ENCODE measurements at places on chromosomes 13 and 19.

DNA sequence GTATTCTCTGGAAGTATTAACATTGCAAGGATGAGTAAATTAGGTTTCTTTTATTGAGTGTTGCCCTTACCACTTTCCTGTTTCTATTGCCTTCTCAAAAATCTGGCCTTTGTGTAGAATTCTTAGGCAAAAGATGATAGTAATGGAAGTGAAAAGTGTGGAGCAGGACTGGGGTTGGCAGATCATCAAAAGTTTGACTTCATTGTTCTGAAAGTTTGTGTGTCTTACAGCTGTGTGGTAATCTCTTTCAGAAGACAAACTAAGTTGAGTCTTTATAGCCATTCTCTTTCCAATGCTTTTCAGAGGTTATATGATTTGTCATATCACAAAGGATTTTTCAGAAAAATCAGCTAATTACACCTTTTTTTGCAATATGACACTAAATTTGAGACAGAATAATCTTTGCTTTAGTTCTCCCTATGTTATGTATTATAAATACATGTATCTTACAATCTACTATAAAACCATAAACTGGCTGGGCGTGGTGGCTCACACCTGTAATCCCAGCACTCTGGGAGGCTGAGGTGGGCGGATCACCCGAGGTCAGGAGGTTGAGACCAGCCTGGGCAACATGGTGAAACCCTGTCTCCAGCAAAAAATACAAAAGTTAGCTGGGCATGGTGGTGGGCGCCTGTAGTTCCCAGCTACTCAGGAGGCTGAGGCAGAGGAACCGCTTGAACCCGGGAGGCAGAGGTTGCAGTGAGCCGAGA lies 8.7 kb upstream of the KCNRG start:
- H3K36me3 ChIP-seq, result peaks cover 89% of the 10 kb centered on the region
- H3K4me3 ChIP-seq, result peak overlapping the region; percentile 14
- no peak for DNase-seq
- no peak overlapping the region for H3K27ac ChIP-seq
- peaks cover 4% of the 10 kb centered on the region for H3K27me3 ChIP-seq
- peaks cover 6% of the 10 kb centered on the region for H3K4me1 ChIP-seq

GRCh38 chr13:50244355-50244712 lies 229.1 kb downstream of the KCNRG start:
- peaks cover 49% of the 10 kb centered on the region for H3K4me1 ChIP-seq
- peak overlapping the region; percentile 69 for H3K27ac ChIP-seq
- H3K27me3 ChIP-seq, result no peaks in the 10 kb centered on the region
- no peak overlapping the region for H3K4me3 ChIP-seq
- DNase-seq, result no peak

DNA sequence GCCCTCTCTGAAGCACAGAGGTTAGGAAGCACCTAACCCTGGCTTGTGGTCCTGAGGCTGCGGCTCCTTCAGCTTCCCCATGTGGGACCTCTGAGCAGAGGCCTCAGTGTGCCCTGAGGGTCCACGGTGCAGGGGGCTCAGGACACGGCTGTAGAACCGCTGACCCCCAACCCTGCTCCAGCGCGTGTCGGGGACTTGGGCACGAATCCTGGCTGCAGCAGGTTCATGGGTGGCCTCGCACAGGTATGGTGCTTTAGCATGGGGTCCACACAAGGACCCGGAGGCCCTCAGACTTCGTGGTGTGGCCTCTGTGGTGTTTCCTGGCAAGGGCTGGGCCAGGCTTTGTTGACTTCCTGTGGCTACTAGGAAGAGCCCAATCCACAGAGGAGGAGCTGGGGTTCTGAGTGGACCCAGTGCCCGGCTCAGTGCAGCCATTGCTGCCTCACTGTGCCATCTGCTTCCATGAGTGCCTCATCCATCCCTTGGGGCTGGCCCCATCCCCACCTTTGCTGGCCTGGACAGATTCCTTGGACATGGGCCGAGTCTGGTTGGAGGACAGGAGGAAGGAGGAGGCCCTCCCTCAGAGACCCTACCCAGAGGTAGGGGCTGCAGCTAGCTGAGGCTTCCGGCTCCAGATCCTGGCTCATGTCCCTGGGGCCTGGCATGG lies 24.5 kb downstream of the ZBTB7A start:
- no peak for DNase-seq
- H3K36me3 ChIP-seq, result peaks cover 29% of the 10 kb centered on the region
- no peak overlapping the region for H3K4me3 ChIP-seq
- no peak overlapping the region for H3K27ac ChIP-seq
- H3K27me3 ChIP-seq, result no peaks in the 10 kb centered on the region

GRCh38 chr19:6038634-6039405 lies 60.9 kb upstream of the RANBP3 start:
- no peak overlapping the region for H3K27ac ChIP-seq
- peaks cover 34% of the 10 kb centered on the region for H3K36me3 ChIP-seq

DNA sequence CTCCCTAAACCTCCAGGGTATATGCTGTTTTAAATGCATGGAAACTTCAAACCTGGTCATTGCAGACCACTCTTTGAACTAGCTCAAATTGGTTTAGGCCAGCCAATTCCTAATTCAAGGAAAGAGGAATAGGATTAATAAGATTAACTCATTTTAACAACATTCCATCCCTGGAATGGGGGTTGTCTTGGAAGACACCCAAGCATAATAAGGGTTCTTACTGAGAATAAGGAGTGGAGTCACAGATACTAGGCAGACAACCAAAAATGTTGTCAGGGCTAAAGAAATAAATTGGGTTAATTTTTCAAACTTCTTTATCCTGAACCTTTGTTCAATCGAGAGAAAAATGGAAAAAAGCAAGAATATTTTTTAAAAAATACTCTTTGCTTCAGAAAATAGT lies 186.2 kb downstream of the PCDH9 start:
- no peaks in the 10 kb centered on the region for H3K36me3 ChIP-seq
- H3K4me3 ChIP-seq, result no peak overlapping the region
- no peaks in the 10 kb centered on the region for H3K27me3 ChIP-seq
- DNase-seq, result no peak

DNA sequence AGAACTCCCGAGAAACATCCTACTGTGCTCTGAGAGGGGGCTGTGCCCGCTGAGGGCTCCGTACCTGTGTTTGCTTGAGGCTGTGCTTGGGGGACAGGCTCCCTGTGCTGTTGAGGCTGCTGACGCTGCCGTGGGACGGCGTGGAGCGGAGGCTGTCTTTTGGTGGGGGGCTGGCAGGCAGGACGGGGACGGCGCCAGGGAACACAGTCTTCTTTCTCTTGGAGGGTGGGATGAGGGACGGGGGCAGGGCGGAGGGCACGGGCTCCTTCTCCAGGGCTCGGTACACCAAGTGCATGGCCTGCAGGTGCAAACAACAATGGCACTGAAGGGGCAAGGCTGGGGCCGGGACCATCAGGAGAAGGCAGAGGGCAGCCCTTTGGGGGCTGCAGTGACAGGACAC lies 46.8 kb downstream of the EPS15L1 start:
- H3K27ac ChIP-seq, result no peak overlapping the region
- DNase-seq, result no peak
- H3K4me1 ChIP-seq, result peaks cover 6% of the 10 kb centered on the region
- no peaks in the 10 kb centered on the region for H3K27me3 ChIP-seq
- no peak overlapping the region for H3K4me3 ChIP-seq
- H3K36me3 ChIP-seq, result peaks cover 39% of the 10 kb centered on the region

GRCh38 chr13:78909276-78909675 lies 250.3 kb upstream of the OBI1 start:
- DNase-seq, result no peak
- H3K27me3 ChIP-seq, result peaks cover 2% of the 10 kb centered on the region
- H3K36me3 ChIP-seq, result no peaks in the 10 kb centered on the region
- H3K4me1 ChIP-seq, result no peaks in the 10 kb centered on the region

GRCh38 chr19:5369962-5370367 lies 29.4 kb upstream of the PTPRS start:
- no peaks in the 10 kb centered on the region for H3K36me3 ChIP-seq
- H3K27ac ChIP-seq, result no peak overlapping the region
- peak; percentile 81 for DNase-seq
- H3K27me3 ChIP-seq, result peaks cover 27% of the 10 kb centered on the region
- H3K4me3 ChIP-seq, result no peak overlapping the region
- no peaks in the 10 kb centered on the region for H3K4me1 ChIP-seq

GRCh38 chr13:51801631-51802099 lies 2.3 kb downstream of the DHRS12 start:
- H3K4me1 ChIP-seq, result peaks cover 65% of the 10 kb centered on the region
- H3K4me3 ChIP-seq, result peak overlapping the region; percentile 18
- no peaks in the 10 kb centered on the region for H3K36me3 ChIP-seq
- H3K27me3 ChIP-seq, result peaks cover 15% of the 10 kb centered on the region
- no peak for DNase-seq

DNA sequence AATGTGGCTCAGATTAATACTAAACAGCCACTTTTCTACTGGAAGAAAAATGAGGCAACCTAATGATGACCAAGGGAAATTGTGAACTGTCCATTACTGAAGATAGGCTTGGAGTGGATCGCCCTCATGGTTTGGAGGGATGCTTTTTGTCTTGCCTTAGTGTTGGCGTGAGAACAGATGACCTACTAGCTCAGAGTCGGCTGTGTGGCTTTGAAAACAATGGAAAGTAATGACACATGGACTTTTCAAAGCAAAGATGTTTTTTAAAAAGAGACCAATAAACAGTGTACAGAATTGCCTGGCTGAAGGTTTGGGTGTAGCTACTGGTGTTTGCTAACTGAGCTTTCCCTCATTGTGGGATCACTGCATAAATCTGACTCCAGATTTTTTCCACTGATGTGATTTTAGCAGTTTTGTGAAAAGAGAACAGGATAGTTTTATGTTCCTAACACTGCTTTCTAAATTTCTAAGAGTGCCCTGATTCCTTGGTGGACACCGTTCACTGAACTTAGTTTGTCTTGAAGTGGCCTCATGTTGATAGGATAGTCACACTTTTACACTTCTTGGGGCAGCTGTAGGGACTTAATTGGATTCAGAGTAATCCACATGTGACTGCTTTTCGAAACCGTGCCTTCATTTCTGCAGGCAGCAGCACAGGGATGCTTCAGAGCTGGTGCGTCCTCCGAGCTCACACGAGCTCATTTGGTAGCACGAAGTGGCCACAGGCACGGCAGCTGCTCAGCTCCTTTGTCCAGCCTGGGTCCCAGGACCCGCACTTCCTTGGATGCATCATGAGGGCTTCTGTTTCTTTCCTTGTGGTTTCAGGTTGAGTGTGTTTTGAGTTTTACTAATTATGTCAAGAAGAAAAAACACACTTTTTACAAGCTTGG lies 4.3 kb downstream of the CEBPG start:
- H3K27me3 ChIP-seq, result peaks cover 6% of the 10 kb centered on the region
- DNase-seq, result no peak
- peaks cover 42% of the 10 kb centered on the region for H3K4me1 ChIP-seq
- no peak overlapping the region for H3K27ac ChIP-seq
- H3K36me3 ChIP-seq, result peaks cover 37% of the 10 kb centered on the region

DNA sequence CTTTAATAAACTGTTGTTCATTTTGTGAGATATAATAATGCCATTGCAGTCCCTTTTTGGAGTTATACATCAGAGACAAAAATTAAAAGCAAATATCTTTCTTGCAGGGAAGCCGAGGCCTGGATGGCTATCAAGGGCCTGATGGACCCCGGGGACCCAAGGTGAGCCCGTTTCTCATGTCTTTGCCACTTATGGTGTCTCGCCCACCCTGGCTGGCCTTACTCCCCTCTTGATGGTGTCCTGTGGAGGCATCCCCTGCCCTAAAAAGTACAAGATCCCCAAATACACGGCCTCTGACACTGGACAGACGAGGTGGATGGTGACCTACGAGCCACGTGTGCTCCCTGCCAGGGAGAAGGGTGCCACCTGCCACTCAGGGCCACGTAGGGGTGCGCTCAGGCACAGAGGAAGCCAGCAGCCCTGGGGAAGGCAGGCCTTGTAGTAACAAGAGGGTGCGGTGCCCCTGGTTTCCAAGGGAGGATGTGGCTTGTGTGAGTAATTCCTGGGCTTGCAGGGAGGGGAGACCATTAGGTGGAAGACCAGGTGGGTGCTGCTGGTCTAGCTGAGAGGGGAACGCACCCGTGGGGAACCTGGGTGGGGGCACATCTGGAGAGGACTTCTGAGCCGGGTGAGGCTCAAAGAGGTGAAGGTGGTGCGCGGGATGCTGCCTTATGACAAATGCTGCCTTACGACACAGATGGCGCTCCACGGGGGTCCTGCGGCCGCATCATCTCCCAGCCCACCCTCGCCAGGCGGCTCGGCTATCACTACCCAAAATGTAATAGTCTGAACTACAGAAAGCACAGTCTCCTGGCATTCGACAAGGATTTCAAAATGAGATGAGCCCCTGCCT lies 115.6 kb downstream of the RAB20 start:
- peaks cover 49% of the 10 kb centered on the region for H3K36me3 ChIP-seq
- no peak for DNase-seq
- peaks cover 44% of the 10 kb centered on the region for H3K4me1 ChIP-seq
- H3K4me3 ChIP-seq, result no peak overlapping the region
- no peak overlapping the region for H3K27ac ChIP-seq

GRCh38 chr13:28794396-28794795 lies 25.7 kb upstream of the MTUS2 start:
- no peak overlapping the region for H3K27ac ChIP-seq
- peaks cover 5% of the 10 kb centered on the region for H3K4me1 ChIP-seq
- peaks cover 18% of the 10 kb centered on the region for H3K27me3 ChIP-seq

DNA sequence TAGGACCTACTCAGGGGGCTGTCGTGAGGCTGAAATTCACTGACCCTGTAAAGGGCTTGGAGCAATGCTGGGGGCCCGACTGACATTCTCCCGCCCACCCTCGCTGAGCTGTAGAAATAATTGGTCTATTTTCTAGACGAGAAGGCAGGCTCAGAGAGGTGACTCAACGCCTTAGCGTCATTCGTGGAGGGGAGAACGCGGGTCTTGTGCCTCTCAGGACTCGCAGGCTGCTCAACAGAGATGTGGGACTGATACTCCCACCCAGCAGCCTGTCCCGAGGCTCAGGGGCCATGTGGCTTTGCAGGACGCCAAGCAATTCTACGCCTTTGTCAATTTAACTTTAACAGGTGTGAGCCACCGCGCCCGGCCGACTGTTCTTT lies 23.6 kb upstream of the ASPDH start:
- peaks cover 24% of the 10 kb centered on the region for H3K4me1 ChIP-seq
- no peak overlapping the region for H3K27ac ChIP-seq
- no peak overlapping the region for H3K4me3 ChIP-seq
- DNase-seq, result no peak

GRCh38 chr13:108154421-108154858 lies 60.9 kb downstream of the LIG4 start:
- no peak overlapping the region for H3K4me3 ChIP-seq
- H3K27me3 ChIP-seq, result peaks cover 4% of the 10 kb centered on the region
- H3K36me3 ChIP-seq, result no peaks in the 10 kb centered on the region
- H3K27ac ChIP-seq, result no peak overlapping the region
- peaks cover 5% of the 10 kb centered on the region for H3K4me1 ChIP-seq

- peak overlapping the region; percentile 50 for H3K27ac ChIP-seq
- H3K4me3 ChIP-seq, result no peak overlapping the region
- peaks cover 44% of the 10 kb centered on the region for H3K4me1 ChIP-seq
- H3K36me3 ChIP-seq, result peaks cover 7% of the 10 kb centered on the region
Observed at GRCh38 chr13:49371943-49372613, 71.8 kb downstream of the CAB39L start.

- no peak overlapping the region for H3K4me3 ChIP-seq
- H3K27ac ChIP-seq, result no peak overlapping the region
- DNase-seq, result no peak
- no peaks in the 10 kb centered on the region for H3K36me3 ChIP-seq
- peaks cover 32% of the 10 kb centered on the region for H3K27me3 ChIP-seq
- peaks cover 10% of the 10 kb centered on the region for H3K4me1 ChIP-seq
Observed at GRCh38 chr13:20142023-20142926, 18.6 kb downstream of the GJA3 start.
